ENCODE measurements at places on chromosomes 12 and 14.
A peak's percentile ranks its signal among the peaks of the same experiment; 100 is the strongest.

DNA sequence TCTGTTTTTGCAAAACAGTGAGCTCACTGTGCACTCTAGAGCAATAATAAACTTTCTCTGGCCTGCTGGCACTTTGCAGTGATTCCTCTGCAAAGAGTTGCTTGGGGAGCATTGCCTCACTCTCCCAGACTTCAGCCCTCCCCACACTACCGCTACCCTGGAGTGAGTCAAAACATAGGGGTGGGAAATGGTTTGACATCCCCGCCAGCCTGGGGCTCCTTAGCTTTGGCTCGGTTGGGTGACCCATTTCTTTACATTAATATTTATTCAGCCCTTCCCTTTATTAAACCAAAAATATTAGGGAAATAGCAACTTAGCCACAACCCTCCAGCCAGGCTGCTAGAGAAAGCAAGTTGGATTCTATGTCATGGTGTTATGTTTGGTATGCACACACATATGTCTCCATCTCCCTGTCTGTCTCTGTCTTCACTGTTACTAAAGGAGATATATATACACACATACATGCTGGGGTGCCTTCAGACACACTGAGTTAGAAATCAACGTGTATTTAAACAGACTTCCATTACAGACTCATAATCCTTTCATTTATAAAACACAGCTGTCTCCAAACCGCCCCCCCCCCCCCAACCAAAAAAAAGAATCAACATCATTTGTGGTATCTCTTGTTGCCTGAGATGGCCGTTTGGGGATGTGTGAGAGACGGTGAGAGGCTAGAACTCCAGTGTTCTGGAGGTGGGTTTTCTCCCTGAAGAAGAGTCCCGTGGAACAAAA, 3.4 kb upstream of the IRF2BPL start:
- DNase-seq: peak; percentile 44

DNA sequence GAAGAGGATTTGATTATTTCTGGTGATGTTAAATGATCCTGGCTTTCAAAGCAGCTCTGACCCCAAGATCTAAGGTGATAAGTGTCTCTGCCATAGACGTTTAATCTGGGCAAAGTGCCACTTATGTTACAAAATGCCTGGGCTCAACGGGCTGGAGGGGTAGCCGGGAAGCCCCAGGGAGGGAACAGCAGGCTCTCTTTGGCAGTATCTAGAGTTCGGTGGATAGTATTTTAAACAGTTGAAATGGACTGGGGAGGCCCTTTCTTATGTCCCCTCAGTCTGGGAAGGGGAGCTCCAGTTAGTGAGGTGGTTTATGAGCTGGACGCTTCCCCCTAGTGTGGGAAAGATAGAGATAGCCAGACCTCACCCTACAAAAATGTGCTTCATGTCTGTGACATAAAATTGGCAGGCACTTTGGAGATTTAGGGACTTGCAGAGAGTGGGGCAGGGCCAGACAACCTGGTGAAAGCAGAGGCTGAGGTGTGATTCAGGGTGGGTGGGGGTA, 5.5 kb upstream of the HOXC11 start:
- no peak for DNase-seq

DNA sequence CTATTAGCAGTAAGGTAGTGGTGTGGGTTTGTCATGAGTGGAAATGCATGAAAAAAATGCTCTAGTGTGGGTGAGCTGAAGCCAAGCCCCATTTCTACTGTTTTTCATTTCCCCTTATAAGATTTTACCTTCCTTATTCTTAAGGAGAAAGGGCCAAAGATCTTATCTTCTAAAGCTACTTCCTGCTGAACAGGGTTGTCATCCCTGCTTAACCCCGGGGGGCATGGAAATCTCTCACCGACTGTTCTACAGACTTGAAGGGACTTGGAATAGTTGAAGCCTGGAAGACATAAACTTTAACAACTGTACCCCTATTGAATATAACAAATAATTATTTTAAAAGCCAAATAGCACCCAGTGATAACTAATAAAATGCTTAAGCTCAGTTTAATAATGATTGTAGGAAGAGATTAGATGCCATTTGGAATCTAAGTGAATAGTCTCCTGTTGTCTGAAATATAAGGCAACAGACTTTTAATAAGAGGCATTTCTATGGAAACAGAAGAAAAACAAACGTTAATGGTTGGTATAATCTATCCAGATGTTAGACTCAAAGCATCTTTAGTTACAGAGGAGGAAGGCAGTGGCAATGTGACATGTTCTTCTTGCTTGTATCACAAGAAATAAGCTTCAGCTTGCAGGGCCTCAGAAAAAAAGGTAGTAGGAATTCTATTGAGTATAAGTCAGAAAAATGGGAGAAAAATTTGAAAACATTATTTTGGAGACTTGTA, 1.8 kb upstream of the GMFB start:
- no peak for DNase-seq

DNA sequence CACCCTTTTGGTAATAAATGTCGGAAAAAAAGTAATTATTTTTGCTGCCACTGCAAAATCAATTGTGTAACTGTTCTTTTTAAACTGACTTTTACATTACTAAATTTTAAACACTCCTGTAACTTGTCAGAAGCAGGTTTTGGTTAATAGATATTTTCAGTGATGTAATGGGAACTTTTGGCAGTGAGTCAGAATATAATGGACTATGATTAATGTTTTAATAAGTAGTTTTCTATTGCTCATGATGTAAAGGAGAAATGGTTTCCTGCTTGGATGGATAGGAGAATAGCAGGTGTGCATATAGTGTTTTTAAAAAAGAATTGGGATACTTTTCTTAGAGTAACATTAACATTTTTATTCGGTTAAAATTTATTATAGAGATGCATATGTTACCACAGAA, 58.8 kb downstream of the TRMT5 start:
- DNase-seq: no peak

DNA sequence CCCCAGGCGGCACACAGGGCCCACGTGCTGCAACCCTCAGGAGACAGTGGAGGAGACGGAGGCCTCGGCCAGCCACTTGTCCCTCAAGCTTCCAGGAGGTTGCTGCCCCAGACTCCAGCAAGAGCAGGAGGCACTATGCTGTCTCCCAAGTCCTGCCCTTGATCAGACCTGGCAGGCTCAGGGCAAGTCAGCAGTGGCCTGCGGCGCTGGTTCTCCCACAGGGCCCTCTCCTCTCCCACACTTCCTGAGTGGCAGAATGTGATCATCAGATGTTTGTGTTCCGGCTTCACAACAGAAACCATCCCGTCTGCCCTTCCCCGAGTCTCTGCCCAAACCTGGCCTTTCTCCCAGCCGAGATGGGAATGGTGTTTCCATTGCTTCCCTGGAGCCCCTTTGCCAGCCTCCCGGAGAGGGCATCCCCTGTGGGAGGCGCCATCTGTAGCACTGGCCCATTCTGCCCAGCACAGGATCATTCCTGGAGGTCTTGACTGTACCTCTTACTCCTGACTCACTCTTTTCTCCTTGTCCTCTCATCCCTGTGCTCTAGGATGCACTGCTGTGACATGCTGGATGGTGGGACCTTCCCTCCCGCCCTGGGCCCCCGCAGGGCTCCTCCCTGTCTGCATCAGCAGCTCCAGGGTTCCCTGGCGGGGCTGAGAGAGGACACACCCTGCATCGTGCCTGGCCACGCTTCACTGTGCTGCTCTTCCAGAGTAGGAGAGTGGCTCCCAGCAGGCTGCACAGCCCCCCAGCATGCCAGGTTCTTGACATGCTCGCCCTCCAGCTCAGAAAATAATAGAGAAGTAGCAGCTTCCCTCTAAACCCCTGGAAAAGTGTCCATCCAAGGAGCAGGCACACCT, 114.7 kb upstream of the FKBP4 start:
- DNase-seq: no peak

- DNase-seq: no peak
Measured at GRCh38 chr12:2739832-2740641, 54.7 kb upstream of the FKBP4 start.

GRCh38 chr12:32843528-32844095, 53.0 kb downstream of the PKP2 start:
- no peak for DNase-seq

- DNase-seq: no peak
Measured at GRCh38 chr12:3832738-3833137, 40.5 kb downstream of the PARP11 start.

- no peak for DNase-seq
Measured at GRCh38 chr12:132571598-132571997, 38.8 kb downstream of the LRCOL1 start.

GRCh38 chr12:49776858-49777257, 35.5 kb downstream of the TMBIM6 start:
- DNase-seq: no peak

- no peak for DNase-seq
Measured at GRCh38 chr14:26761532-26761931, 163.7 kb upstream of the NOVA1 start.

DNA sequence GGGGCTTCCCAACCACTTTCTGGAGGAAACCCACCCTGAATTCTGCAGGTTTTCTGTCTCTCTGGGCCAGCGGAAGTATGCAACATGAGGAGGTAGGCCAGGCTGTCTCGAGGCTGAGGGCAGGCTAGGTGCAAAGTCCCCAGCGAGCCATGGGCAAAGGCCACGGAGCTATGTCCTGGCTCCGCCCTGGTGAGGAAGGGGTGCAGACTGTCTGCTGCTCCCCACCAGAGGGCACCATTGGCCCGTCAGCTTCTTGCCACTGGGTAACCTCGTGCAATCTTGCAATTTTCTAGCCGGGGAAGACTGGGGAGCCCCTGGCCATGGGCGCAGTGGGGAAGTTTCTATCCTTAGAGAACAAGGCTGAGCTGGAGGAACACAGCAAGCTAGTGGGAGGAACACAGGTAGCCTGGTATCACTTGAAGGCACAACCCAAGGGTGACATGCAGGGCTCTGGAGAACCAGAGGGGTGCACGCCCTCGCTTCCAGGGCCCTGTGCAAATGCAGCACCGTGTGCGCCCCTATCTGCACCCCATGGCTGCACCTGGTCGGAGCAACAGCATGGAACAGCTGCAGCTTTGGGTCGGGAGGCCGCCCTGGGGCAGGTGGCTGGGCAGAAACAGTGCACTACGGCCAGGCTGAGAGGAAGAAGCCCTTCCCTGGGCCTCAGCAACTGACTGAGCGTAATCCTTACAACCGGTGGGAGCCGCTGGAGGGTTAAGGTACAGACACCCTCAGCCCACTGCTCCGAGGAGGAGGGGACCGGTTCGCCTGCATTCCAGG, 27.6 kb upstream of the RPLP0 start:
- DNase-seq: peak; percentile 94

DNA sequence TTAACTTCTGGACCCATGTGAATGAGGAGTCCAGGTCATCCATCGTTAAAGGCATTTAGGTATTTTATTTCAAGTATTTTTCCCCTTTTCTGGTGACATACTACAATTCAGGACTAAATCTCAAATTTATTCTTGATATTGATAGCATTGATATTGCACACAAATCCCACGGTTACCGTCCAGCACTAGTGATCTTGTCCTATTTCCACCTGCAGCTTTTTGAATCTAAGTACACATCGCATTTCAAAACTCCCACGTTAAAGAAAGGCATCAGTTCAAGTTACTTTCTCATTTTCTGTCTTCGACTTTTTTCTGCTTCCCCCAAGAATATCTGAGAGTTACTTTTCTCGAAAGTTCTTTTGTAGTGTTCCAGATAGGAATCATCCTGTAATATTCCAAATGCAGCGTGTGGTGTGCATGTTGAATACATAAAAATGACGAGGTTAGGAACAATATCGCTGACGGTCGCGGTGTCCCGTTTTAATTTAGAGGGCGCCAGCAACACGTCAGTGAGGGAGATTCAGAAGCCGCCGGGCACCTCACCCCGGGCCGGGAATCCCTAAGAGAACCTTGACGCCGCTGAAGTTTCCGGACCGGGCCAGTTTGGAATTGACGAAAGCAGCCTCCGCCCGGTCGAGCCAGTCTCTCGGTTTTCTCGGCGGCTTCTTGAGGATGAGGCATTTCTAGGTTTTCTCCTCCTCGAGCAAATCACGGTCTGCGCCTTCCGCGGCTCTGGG, 569 bp upstream of the RGS6 start:
- peak; percentile 19 for DNase-seq

GRCh38 chr12:76300297-76300665, 47.9 kb downstream of the BBS10 start:
- no peak for DNase-seq

DNA sequence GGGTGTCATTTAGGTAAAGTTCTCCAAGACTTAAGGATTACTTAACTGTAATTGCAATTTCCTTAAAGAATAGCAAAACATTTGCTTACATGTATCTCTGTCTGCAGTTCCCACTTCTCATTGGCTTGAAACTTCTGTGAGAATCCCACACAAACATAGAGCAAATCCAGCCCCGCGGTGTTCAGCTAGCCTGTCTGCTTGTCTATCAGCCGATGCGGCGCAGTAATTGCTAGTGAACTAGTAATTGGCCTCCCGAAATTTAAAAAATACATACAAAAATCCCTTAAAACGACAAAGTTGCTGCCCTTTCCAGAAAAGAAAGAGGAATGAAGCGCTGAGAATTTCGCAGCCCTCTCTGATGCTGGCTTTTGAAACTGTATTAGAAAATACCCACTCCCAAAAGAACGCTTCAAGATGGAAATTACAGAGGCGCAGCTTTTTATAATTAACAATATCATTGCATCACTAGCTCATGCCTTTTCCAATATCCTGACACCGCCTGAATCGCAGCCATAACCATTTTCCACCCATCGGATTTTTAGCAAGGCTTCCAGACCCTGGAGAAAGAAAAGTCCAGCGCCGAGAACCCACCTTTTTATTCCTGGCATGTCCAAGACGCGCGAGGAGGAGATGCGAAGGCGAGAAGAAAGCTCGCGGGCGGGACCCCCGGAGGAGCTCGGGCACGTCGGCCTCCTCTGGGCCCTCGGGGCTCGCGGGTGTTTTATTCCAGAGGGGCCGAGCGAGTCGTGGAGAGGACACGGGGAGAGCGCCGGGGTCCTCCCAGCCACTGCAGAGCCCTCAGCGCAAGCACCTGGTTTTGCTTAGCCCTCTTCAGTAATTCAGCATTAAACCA, 646 bp downstream of the FBLN5 start:
- no peak for DNase-seq

DNA sequence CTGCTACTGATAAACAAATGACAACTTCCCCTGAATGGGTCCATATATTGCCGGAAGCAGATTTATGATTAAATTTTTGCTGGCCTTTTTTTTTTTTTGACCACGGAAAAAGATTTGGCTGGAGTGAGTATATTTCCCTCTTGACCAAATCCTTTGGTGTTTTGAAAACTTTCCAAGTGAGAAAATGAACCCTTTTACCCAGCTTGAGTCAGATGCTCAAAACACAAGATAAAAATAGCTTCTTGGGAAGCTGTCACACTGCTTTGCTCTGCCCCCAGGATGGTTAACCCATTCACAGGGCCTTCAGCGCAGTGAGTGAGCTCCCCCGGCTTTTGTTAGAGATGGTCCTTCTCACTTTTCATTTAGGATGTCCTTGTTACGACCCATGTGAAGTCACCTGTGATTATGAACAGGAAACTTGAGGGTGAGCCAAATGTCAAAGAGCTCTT, 224.3 kb downstream of the PELI2 start:
- no peak for DNase-seq

GRCh38 chr12:130192642-130193345, 30.5 kb downstream of the FZD10 start:
- DNase-seq: no peak

DNA sequence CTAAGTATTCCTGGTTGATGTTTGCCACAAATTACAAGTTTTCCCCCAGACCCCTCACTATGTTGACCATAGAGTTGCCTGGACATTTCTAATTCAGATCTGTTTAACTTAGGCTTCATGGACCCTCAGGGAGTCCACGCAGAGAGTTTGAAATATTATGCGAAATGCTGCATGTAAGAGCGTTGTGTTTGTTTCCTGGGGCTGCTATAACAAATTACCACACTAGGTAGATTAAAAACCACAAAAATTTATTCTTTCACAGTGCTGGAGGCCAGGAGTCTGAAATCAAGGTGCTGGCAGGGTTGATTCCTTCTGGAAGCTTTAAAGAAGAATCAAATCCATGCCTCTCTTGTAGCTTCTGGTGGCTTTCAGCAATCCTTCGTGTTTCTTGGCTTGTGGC, 177.9 kb upstream of the KITLG start:
- no peak for DNase-seq

GRCh38 chr12:105852951-105853350, 285.8 kb downstream of the NUAK1 start:
- no peak for DNase-seq

Measured in activated CD4-positive, alpha-beta memory T cell treated with anti-CD3 and anti-CD28 coated beads for 36 hours (primary cell).